ENCODE measurements at places on chromosomes 3 and 15.

DNA sequence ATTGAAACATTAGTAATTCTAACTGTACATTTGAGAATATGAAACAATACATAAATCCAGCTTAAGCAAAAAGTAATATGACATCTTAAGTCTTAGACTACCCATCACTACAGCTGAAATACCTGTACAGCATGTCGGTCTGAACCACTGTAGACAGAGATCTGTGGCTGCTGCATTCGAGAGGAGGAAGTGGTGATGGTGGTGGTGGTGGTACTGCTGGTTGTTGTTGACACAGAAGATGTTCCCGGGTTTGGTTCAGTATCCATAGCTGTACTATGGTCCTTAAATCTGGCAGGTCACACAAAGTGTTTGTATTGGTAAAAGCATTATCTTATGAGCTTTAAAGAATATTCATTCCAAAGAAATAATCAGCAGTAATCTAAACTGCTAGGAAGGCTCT is 2.9 kb downstream of the PHC3 start:
- DNase-seq: no peak

- no peak for DNase-seq
Measured at GRCh38 chr15:89575656-89576416, 567 bp downstream of the TICRR start.

DNA sequence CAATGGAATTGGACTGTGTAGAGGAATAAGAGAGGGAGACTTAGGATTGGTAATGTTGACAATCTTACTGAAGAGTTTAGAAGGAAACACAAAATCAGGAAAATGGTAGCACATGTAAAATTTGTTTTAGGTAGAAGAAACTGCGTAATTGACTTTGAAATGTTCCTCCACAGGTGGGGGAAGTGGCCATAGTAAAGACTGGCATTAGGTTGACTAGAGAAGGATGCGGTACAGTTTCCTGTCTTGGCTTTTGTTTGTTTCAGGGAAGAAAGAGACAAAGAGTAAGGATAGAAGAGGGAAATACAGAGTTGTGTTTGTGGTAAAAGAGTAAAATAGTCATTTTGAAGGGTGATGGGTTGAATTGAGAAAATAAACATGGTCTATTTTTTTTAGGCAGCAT is 253.6 kb upstream of the ZNF717 start:
- DNase-seq: no peak

GRCh38 chr3:65749066-65749465 is 289.7 kb downstream of the MAGI1 start:
- DNase-seq: no peak

DNA sequence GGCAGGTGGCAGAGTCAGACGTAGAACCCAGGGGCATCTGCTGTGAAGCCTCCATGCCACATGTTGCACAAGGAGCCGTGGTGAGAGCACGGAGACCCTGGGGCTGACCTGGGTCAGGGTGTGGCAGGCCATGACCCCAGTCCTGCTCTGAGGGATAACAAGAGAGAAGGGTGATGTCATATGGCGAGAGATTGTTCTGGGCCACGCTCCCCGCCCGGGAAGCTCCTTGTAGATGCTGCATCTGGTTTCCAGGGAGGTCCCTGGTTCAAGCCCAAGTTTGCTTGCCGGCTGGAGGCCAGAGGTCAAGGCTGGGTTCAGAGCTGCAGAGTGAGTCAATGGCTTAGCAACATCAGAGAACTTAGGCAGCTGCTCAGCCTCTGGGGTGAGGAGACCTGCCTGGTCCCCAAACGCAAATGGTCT is 17.3 kb downstream of the FGD5 start:
- no peak for DNase-seq

DNA sequence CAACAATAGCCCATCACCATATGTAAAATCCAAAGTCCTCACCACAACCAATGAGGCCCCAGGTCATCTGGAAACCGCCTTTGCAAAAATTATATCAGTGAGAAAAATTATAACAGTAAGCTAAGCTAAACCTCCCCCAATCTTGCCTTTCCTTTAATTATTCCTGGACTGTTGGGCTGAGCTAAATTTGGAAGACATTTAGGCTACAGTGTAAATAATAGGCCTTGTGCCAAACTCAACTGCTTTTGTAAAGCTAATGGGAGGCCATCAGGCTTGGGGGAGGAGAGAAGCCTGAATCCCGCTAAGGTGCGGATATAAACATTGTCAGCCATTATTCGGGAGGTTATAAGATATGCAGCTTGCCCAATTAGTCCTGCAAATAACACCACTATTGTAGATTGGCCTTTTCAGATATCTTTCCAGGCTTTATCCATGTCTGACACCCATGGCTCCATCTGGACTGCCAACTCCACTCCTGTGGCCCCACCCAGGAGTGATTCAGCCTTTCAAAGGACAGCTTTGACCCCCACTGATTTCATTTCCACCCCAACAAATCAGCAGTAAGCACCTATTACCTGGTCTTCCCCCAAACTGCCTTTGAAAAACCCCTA is 53.0 kb upstream of the CA12 start:
- DNase-seq: no peak

GRCh38 chr3:156630081-156630772 is 44.2 kb upstream of the TIPARP start:
- DNase-seq: no peak

- DNase-seq: no peak
Measured at GRCh38 chr15:59521443-59521842, 83.5 kb downstream of the FAM81A start.

DNA sequence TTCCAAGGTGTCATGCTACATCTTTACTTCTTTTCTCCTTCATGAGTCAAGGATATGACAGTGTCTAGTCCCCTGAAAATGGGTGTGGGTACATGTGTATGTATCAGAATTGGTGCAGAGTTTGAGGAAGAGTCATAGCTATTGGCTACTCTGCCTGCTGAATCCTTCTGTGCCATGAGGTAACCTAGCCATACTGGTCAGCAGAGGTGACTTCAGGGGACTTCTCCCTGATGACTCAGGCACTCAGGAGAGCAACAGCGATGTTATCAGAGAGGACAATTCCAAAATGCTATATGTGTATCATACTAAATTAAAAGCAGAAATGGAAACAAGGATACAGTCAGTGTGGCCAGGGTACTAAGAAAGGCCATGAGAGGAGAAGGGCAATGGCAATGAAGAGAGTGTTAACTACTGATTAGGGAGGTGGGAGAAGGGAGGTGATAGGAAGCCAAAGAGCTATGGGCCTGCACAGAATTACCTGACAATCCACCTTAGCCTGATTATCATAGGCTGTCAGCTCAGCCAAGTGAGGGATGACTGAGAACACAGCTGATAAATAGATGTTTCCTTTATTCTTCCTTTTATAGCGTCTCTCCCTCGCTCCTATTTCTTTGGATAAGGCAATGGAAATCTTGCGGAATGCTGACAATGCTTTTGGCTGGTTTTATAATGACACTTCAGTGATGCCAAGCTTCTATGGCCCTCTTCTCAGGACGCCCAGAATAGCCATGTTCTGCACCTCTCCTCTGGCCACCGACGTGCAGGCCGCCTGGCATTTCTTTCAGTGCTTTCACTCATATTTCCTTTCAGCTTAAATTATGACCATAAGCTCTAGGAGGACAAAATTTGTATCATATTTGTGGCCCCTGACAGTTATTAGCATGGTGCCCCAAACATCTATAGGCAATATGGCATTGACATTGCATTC is 90.6 kb downstream of the FGF12 start:
- DNase-seq: no peak

DNA sequence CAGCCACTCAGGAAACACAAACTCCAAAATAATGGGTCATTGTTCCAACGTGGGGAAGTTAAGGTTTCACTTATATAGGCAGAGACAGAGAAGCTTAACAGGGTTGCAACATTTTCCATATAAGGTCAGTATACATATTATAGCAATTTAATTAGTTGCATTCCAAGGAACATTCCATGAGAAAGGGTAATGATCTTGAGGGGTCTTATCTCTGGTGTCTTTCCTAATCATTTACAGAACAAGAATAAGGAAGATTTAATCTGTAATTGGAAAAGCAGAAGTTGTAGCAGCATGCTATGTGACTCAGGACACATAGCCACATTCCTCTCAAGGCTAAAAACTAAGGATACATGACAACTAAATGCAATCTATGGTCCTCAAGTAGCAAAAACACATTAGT is 4.9 kb downstream of the MNS1 start:
- no peak for DNase-seq

- no peak for DNase-seq
Measured at GRCh38 chr3:58679446-58679845, 12.9 kb upstream of the FAM3D start.

DNA sequence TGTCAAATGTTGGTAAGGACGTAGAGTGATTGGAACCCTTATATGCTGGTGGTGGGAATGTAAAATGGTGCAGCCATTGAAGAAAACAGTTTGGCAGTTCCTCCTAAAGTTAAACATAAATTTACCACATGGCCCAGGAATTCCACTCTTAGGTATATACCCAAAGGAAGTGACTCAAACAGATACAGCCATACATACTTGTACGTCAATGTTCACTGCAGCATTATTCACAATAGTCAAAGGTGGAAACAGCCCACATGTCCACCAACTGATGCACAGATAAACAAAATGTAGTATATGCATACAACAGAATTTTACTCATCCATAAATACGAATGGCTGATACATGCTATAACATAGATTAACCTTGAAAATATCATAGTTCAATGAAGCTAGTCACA is 13.2 kb downstream of the CLASP2 start:
- no peak for DNase-seq

DNA sequence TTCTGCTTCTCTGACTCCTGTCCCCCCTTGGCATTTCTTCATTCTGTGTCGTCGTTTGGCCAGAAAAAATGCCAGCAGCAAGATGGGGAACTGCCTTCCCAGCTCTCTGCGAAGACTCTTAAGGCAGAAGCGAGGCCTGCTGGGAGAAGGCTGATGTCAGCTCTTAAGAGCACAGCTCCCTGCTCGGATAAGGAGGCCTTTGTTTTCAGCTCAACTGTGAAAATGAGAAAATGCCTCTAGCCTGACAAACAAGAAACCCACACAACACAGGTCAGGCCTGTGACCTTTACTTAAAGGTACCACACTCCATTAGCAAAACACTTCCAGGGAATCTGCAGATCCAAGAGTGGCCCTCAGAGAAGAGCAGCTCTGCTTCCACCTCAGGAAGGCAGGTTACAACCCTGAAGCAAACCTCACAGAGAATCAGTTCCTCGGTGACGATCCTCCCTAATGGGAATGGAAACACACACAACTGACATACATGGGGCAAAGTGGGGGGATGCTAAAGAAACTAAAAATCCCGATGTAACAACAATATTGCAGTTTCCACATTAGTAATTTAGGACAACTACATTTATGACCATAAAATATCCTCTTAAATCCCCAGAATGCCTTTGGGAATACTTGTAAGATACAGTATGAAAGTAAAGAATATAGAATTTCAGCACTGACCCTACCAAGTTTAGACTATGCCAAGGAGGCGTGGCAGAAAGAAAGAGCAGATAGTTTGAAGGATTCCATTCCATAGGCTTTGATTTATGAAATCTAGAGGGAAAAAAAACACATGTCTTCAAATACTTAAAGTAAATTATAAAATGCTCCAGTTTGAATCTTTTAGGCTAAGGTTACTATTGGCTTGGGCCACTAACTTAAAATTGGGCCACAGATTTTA is 52.1 kb downstream of the VGLL4 start:
- no peak for DNase-seq

DNA sequence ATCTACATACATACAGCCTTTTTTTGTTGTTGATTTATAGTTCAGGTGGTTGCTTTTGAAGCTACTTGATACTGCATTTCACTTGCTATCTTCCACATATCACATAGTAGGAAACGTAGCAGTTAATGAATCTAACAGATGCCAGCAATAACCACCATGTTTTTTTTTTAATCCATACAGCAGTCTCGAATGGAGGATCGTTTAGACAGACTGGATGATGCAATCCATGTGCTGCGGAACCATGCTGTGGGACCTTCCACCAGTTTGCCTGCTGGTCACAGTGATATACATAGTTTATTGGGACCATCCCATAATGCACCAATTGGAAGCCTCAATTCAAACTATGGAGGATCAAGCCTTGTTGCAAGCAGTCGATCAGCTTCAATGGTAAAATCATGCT is 123.2 kb upstream of the CGNL1 start:
- DNase-seq: no peak

- no peak for DNase-seq
Measured at GRCh38 chr15:91603384-91604080, 250.0 kb upstream of the SLCO3A1 start.

DNA sequence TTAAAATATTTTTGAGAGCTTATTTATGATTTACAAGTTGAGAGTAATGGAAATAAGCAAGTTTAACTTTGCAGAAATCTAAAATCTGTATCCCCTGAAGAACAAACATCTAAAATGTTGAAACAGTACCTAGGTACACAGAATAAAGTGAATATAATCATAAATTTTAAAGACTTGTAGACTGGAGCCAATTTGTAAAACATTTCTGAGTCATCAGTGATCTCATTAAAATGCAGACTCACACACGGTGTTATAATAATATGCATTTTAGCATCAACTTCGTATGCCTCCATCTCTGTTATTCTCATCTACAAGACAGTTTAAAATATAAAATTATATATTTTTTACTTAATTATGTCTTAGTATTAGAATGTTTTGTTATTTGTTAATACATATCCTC is 399.5 kb upstream of the GOLIM4 start:
- DNase-seq: no peak

DNA sequence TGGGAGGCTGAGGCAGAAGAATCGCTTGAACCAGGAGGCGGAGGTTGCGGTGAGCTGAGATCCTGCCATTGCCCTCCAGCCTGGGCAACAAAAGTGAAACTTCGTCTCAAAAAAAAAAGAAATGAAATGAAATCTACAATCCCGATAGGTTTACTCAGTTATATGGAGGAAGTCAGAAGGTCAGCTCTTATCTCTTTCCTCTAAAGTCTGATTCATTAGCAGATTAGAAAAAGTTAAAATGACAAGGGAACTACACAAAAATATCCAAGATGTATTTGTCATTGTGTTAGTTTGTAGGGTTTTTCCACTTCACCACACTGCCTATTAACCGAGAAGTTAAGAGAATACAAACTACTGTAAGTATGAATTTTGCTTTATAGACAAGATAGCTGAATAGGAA is 420.6 kb downstream of the SHQ1 start:
- DNase-seq: no peak

All from urinary bladder (tissue), 4 donors.